ENCODE measurements at places on chromosomes 5 and 9.

- DNase-seq, result peak; percentile 21
These were observed 234.2 kb upstream of the MEF2C start for GRCh38 chr5:89117124-89117644.

DNA sequence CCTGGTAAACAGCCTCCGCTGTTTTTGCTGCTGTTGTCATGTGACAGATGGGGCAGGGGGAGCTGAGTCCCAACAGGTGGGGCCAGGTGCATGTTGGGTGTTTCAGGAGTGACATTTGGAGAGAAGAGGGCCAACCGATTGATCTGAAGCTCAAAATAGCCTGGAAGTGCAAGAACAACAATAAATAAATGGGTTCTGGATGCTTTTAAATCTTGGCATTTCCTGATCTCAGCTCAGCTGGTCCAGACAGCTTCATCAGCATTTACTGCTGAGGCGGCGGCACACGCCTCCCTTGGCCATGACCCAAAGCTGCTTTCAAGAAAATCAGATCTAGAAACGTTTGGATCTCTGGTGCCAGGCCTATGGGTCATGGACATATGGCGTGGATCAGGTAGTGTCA is 70.5 kb downstream of the PPARGC1B start:
- DNase-seq, result no peak

DNA sequence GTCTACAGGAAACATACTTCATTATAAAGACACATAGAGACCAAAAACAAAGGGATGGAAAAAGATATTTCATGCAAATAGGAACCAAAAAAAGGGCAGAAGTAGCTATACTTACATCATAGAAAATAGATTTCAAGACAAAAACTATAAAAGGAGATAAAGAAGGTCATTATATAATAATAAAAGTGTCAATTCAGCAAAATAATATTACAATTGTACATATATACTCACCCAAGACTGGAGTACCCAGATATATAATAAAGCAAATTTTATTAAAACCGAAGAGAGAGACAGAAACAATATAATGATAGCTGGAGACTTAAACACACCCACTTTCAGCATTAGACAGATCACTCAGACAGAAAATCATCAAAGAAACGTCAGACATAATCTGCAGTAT is 546.3 kb downstream of the PRDM9 start:
- no peak for DNase-seq

- no peak for DNase-seq
These were observed 114.3 kb downstream of the MVB12B start for GRCh38 chr9:126440940-126441339.

GRCh38 chr9:93452710-93453046 is 703 bp downstream of the FAM120AOS start:
- DNase-seq, result no peak

- no peak for DNase-seq
These were observed 42.5 kb downstream of the RALGPS1 start for GRCh38 chr9:126956917-126957686.

GRCh38 chr9:84368601-84369000 is 28.0 kb upstream of the SLC28A3 start:
- DNase-seq, result no peak

DNA sequence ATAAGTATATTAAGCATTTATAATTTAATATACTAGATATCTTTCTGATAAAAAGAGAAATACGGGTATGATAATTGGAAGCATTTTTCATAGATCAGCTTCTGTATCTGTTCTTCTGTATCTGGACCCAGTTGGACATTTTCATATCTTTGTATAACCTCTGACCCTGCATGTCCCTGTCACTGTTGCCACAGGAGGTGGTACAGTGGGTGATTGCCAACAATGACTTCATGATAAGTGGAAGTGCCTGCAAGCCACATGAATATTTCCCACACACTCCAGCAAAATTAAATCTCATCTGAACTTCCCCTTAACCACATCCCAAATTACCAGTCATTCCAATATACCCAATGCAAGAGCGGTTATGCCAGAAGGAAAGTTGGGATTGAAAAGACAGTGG is 376.4 kb downstream of the ARRDC3 start:
- no peak for DNase-seq

DNA sequence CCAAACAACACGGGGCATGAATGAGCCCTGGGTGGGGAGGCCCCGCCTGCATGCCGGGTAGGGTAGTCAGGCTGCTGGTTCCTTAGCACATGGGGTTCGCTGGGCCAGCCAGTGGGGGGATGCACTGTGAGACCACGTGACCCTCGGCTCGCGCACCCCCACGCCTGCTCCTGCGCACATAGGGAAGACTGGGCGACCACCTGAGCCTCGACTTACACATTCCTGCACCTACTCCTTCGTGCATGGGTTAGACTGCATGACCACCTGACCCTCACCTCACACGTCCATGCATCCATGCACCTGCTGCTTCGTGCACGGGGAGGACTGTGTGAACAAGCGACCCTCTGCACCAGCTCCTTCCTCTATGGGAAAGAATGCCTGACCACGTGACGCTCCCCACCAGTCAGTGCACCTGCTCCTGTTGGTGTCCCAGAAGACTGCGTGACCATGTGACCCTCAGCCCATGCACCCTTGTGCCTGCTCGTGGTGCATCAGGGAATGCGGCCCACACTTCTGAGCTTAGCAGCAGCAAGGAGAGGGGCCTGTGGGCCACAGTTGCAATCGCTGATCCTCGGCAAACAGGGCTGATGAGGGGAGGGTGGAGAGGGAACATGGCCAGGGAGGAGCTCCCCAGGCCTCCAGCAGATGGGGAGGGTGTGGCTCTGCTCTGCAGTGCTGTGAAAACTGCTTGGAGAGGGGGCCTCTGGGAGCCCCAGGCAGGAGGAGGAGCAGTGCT is 18.1 kb downstream of the LPCAT1 start:
- DNase-seq, result no peak

DNA sequence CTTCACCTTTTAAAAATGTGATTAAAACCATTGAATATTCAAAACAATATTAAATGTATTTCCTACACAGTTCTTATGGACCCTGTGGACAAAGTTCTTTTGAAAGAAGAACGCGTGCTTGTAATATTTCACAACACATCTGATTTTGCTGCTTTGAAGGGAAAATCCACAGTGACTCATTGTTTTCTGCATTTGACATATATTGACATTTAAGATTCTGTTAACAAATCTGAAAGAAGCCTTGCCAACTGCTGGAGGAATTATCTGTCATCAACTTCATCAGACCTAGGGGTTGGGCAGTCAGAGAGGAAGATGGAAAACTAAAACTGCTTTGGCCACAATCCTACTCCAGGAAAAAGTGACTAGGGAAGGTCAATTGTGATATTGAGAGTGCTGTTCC is 56.9 kb upstream of the RASEF start:
- DNase-seq, result no peak

- DNase-seq, result no peak
These were observed 6.3 kb downstream of the SLC35D2 start for GRCh38 chr9:96376891-96377874.

- no peak for DNase-seq
These were observed 198.1 kb downstream of the GADD45G start for GRCh38 chr9:89802781-89803355.

DNA sequence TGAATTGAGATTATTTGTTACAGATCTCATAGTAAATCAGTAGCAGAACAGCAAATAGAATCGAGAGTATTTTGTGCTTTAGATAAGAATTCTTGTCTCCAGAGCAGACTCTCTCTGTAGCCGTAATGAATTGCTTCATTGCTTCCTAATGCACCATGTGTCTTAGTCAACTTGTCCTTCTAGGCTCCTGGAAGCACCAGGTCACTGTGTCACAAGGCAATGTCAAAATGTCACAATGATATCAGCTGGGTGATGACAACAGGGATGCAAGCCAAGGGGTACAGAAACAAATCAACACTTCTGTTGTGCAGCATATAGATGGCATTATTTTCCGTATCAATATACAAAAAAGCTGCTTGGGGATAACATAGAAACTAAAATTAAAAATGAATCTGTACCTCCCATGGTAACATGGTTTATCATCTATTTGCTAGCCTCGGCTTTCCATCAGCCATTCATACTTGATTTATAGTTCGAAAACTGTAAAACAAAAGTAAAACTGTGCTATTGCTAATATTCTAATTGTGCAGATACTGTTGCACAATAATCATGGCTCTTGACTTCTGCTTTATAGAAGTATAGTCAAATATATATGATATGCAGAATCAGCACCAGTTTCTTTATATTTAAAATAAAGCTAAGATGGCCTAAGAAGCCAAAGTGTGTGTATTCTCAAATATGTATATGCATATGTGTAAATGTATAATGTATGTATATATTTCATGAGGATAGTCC is 435.9 kb upstream of the TLE4 start:
- DNase-seq, result no peak

DNA sequence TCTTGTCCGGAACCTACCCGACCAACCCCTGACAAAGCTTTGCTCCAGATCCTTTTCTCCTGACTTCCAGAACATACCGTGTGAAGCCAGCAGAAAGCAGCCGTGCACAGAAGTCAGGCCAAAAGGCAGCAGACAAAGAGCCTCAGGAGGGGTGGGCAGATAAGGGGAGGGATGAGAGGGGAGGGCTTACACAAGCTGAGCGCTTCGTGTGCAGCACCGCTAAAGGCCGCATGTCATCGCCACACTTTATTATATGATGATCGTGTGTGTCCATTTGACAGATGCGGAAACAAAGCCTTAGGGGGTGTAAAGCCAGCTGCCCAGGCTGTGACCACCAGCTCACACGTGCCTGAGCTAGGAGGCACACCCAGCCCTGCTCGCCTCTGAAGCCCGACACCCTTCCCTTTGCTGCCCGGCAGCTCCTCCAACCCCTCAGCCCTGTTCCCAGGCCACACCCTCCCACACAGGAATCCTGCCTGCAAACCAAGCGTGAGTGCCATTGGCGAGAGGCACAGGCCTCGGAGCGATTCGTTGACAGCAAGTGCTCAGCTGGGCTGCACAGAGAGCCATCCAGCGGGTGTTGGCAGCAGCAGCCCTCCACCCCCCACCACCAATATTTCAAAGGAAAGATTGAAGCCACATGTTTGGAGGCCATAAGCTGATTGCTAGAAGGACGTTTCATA is 170.5 kb upstream of the SMIM23 start:
- DNase-seq, result no peak

DNA sequence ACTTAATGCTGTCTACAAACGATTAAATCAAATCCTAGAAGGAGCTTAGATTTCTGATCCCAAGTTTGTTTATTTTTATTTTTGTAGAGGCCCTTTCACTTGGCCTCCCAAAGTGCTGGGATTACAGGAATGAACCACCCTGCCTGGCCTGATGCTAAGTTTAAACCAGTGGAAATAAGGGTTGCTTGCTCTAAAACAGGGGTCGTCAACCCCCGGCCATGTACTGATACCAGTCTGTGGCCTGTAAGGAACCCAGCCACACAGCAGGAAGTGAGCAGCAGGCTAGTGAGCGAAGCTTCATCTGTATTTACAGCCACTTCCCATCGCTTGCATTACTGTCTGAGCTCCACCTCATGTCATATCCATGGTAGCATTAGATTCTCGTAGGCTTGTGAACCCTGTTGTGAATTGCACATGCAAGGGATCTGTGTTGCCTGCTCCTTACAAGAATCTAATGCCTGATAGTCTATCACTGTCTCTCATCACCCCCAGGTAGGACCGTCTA is 11.4 kb downstream of the TTC1 start:
- DNase-seq, result no peak

DNA sequence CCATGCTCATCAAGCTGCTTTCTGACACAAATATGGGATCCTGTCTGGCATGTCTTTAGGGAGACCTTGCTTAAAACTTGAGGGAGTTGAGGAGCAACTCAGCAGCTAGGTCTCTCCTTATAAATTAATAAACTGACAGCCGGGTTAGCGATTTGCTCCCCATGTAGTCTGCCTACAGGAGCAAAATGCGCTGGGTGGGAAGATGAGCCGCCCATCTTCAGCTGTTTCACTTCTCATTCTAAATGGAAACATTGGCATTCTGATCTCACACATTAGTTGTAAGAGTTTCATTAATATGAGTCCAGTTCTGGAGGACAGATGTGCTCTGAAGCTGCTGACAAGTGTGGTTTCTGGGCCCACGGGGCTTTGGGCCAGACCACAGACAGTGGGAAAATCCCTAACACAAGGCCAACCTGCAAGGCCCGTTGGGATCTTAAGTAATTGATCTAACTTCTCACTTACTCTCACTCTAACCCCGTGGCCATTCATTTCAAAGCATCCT is 197.0 kb downstream of the MCTP1 start:
- peak; percentile 12 for DNase-seq

- DNase-seq, result no peak
These were observed 395.2 kb downstream of the BNC2 start for GRCh38 chr9:16475257-16475656.

GRCh38 chr5:66322786-66323528 is 178.9 kb downstream of the SREK1 start:
- DNase-seq, result no peak

- no peak for DNase-seq
These were observed 7.1 kb upstream of the BTF3 start for GRCh38 chr5:73491155-73491554.

- DNase-seq, result no peak
These were observed 5.1 kb downstream of the CNOT8 start for GRCh38 chr5:154863291-154864080.

GRCh38 chr5:133931546-133931945 is 36.9 kb downstream of the C5orf15 start:
- DNase-seq, result no peak

DNA sequence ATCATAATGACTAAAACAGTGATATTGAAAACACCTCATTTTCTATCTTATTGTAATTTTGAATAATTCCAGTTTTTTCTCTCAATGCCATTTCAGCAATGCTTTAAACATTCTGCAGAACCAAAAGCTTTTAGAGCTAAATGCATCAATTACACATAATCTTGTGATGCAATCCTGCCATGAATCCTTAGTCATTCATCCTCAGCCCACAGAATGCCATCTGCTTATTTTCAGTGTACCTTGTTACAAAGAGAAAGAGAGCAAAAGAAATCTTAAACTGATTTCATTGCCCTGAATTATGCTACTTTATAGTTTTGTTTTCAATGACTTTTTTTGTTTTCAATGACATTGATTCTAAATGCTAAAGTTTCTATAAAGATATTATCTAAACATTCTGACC is 1234.8 kb upstream of the C9orf72 start:
- no peak for DNase-seq

GRCh38 chr9:36119476-36119875 is 17.1 kb upstream of the GLIPR2 start:
- DNase-seq, result no peak

DNA sequence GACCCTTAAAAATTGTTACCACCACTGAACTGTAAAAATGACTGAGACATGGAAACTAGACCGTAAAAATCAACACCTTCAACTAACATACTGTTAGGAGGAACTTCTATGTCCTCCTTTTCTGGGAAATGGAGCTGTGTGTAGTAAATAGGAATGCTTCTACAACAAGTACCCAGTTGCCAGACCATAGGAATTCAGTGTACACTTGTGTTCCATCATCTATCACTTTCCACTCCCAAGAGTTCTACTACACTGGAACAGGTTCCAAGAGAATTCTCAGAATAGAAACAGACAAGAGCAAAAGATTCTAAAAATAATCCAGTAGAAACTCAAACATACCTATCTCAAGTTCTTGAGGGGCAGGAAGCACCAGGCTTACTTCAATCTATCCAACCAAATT is 23.6 kb downstream of the UBAP2 start:
- DNase-seq, result no peak

- no peak for DNase-seq
These were observed 151.1 kb upstream of the MPDZ start for GRCh38 chr9:13430368-13431221.

GRCh38 chr5:110362261-110362660 is 364.2 kb downstream of the TMEM232 start:
- no peak for DNase-seq

Measured in GM13977 (cell line).